Stimulated activated CD8-positive, alpha-beta memory T cell treated with anti-CD3 and anti-CD28 coated beads, Interleukin-7, amount 100 ng/mL, for 1 hour (primary cell): ENCODE measurements at places on chromosomes 7 and 10.

GRCh38 chr10:118960157-118961090 lies 69.1 kb upstream of the NANOS1 start:
- DNase-seq = no peak

- no peak for DNase-seq
These were observed 99.2 kb downstream of the SUGCT start for GRCh38 chr7:40234046-40234445.

- no peak for DNase-seq
These were observed 153.0 kb upstream of the RHOBTB1 start for GRCh38 chr10:61097026-61097425.

DNA sequence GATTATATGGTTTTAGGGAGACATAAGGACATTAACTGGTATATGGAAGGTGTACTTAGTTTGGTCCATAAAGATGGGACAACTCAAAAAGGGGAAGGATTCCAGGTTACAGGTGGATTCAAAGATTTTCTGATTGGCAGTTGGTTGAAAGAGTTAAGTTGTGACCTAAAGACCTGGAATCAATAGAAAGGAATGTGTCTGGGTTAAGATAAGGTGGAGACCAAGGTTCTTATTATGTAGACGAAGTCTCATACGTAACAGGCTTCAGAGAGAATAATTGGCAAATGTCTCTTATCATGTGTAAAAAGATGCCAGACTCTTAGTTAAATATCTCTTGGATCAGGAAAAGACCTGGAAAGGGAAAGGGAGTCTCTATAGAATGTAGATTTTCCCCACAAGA lies 1.0 kb upstream of the TRDMT1 start:
- DNase-seq = no peak

DNA sequence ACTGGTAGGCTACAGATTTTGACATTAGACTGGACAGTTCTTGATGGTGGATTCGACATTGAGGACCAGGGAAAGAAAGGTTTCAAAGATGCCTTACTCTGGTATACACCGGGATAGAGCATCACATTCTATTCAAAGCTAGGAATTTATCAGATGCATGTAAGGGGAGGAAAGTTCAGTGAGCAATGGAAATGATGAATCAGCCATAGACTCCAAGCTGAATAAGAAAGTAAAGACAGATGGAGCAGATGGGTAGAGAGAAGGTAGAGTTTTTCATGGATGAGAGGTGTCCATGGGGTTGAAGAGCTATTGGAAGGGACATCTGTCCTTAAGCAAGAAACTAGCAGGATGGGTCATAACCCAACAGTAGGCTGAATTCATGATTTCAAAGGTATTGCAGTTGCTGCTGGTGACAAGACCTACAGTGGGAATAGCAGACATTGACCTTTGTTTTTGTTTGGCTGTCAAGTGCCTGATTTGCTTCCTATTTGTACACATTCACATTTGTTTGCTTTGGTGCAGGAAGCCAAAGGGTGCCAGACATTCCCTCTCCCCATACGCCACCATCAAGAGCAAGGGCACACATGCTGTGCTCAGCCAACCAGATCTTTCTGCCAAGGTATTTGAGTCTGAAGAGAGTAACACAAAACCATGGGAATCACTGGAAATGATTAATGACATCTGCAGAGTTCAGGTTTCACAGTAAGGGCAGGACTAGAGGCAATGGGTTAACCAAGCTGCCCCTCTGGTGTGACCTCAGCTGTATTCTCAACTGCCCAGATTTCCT lies 8.6 kb upstream of the CACUL1 start:
- DNase-seq = no peak

- no peak for DNase-seq
These were observed 7.6 kb downstream of the TCF7L2 start for GRCh38 chr10:112957640-112958092.

DNA sequence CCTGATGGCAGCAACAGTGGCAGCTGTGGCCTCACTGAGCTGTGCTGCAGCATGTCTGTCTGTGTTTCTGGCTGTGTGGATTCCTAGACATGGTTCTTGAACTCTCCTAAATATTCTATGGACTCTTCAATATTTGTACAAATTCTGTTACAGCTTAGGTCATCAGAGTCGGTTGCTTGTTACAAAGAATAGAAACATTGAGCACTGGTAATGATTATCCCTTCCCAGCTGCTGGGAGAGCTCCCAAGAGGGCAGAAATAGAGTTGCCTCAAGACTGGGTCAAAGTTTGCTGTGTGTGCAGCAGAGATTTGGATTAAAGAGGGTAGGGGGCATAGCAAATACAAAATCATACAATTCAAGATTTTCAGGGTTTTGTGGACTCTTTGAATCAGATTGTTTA lies 337.1 kb upstream of the AKR1E2 start:
- DNase-seq = no peak
